ENCODE measurements at places on chromosomes 6 and 20.

DNA sequence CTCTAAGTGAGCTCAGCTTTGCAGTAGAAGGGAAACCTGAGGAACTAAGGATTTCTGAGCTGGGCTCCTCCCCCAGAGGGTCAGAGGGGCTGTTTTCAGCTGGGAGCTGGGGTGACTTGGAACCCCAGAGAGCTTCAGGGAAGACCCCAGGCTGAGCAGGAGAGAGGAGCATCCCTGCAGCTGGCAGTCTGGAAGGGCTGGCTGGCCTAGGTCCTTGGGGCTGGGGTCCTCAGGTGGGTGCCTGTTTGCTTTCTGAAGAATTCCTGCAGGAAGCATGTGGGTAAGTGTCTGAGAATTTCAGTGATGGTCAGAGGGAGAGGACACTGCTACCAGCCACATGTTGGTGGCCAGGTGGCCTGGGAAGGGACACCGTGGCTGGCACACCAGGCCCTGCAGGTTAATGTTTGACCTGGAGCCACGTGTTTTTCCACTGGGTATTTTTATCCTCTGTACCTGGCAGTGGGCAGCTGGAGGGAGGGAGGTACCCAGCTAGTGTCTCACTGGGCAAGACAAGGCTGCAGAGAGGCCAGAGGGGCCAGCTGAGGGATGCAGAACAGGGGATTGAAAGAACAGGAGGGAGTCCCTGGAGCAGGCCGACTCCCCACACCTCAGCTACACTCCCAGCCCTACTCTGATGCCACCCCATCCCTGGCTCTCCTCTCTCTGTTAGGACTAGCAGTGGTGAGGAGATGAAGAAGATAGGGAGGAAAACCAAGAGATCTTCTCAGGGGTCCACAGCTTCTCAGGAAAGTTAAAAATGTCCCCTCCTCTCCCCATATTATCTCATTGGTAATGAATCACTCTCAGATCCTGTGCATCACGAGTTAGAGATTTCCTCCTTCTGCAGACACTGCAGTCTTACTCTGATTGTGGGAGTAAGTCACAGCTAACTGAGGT lies 143.6 kb downstream of the VEGFA start:
- DNase-seq: no peak

DNA sequence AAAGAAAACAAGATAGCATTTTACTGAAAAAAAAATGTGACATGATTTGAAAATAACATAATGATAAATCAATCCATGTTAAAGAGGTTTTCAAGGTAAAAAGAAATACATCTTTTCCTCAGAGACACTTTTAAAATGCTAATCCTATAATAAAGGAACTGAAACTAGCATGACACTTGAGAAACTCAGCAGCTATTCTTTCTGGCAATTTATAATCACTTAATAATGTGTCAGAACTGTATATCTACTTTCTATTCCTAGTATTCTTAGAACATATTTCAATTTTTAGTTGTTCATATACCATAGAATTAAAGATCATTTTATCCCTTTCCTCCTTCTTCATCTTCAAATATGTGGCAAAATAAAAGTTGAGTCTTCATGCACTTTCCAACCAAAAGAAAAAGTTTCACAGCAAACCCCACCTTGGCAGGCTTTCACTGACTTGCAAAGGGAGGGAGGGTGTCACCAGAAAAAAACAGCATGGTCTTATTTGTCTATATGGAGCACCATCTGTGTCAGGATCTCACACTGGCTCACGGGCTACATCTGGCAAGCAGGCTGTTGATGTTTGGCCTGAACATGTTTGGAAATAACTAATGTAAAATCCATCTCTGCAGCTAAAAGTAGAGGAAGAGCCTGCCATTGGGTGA lies 48.5 kb downstream of the FHL5 start:
- DNase-seq: no peak

GRCh38 chr20:62908971-62909791 lies 17.1 kb downstream of the DIDO1 start:
- DNase-seq: peak; percentile 39

DNA sequence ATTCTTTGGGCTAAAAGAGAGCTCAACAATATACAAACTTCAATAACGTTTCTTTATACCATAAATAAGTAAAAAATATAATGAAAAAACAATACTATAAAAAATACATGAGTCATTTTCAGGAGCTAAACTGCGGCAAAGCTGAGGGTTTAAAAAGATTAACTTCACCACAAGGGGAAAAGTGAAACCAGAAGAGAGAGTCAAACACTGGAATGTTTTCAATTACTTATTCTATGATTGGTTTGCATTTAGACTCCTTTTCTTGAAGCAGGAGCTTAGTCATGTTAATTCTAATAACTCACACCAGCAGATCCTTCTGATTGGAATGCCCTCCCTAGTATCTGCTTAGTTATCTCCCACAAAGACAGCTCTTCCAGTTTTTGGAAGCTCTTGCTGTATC lies 627.3 kb downstream of the UTRN start:
- no peak for DNase-seq

DNA sequence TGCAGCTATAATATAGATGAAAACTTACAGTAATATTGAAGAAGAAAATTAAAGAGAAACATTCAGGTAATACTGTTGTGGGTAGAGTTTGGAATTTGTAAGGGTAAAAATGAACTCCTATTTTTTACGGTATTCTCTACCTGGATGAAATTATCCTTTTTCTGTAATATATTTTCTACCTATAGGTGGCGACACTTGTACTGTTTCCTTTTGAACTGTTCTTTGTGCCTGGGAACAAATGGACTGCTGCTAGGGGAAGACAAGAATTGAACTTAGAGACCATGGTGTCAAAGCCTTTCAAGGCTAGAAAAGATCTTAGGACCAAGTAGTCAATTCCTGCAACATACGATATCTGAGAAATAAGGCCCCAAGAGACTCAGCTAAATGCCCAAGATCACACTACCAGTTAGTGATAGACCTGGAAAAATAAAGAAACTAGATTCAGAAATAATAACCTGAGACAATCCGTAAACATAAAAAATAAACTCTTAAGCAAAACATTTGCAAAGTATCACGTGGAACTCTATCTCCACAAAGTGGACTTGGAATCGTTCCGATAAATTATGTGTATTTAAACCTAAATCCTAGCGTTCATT lies 383.8 kb downstream of the TFAP2A start:
- no peak for DNase-seq

DNA sequence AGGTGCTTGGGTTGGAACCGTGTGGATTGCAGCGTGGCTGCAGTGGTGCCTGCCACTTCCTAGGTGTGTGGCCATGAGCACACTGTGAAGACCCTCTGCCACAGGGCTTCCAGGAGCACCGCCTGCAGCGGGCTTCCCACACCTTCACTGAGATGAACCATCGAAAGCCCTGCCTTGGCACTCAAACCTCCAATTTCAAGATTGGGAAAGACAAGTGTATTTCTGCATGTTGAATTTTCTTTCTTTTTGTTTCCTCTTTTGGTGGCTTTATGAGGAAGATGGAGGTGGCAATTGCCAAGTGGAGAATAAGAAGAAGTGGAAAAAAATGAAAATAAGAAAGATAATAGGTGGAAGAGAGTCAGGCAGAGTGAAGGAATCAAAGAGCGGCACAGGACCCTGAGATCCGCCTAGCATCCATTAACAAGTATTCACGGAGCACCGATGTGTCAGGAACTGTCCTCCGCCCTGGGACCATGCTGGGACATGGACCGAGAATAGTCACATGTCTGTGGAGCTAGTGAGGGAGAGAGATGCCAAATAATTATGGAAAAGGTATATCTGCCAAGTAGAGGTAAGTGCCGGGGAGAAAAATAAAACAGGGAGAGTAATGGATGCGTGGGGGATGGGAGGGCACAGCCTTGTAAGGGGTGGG lies 159.9 kb downstream of the BCAS1 start:
- no peak for DNase-seq

DNA sequence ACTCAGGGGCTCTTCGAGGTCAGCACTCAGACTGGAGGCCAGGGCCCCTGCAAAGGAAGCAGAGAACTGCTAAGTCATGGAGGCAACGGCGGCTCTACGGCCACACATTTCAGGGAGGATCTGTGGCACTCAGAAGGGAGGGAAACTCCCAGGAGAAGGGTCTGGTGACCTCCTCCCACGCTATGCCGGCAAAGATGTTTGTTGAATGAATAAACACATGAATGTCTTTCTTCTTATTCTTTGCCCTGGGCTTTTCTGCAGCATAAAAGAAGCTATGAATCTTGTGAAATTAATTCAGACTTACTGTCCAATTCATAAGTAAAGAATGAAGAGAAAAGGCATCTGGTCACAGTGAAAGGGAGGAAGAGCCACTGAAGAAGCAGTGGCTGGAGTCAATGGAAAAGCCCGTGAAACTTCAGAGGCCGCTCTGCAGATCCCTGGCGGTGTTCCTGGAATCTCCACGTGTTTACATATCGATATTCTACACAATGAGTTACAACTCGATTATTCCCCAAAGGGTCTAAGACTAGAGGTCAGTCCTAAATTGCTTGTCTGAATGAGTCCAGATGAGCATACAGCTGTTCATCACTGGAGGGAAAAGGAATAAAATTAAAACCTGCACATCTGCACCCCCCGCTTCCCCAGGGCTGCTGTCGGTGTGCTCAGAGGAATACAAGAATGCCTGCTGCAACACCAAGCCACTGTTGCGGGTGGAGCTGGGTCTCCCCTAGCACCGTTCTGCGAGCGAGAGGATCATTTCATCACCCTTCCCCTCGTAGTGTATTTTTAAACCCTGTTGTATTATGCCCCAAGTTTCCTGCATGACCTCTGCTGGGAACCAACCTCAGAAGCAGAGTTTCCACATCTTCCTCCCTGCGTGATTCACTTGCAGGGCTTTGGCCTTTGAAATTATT lies 25.6 kb downstream of the INSM1 start:
- DNase-seq: no peak

DNA sequence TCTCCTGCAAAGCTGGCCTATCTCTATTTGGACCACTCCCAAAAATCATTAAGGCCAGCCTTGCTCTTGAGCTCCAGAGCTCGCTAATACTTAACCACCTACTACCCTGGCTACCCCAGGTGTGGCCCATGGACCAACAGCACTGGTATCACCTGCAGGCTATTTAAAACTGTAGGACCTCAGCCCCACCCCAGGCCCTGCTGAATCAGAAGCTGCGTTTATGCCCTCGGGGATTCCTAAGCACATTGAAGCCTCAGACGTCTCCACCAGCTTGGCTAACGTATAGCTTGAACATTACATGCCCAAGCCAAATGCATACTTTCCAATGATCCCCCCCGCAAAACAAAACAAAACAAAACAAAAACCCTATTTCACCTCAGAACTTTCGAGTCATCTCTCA lies 19.7 kb upstream of the SPAG4 start:
- no peak for DNase-seq

- DNase-seq: no peak
Measured at GRCh38 chr6:88804701-88805100, 158.7 kb downstream of the RNGTT start.

DNA sequence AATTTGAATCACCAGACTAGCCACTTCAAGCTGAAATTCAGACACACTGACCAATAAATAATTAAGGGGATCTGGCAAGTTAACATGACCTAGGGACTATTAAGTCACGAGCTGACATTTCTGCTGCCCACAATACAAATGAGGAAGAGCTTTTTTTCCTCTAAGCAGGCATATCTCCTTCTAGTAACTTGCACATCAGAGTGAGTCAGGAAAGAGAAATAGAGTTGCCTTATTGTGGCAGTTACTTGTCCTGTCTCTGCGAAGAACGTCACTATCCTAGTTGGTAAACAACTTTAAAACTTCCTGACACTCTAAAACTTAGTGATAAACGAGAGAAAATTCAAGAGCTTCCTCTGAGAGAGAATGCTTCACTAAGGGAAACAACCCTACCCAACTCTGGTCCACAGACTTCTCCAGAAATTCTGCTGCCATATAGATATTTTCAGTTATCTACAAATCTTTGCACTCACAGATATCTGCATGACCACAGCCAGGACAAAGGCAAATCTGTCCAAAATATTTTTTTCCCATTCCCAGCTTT lies 4.2 kb downstream of the PLA2G7 start:
- no peak for DNase-seq

DNA sequence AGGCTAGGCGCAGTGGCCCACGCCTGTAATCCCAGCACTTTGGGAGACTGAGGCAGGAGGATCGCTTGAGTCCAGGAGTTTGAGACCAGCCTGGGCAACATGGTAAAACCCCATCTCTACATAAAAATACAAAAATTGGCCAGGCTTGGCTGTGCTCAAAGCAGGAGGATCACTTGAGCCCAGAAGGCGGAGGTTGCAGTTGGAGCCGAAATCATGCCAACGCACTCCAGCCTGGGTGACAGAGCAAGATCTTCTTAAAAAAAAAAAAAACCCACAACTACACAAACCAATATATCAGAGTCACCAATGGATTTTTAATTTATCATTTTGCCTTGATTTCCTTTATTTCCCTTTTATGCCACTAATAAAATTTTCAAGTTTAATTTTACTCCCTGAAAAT lies 9.3 kb downstream of the MAP3K5 start:
- DNase-seq: no peak

- no peak for DNase-seq
Measured at GRCh38 chr6:42046464-42047212, 3.7 kb upstream of the TAF8 start.

DNA sequence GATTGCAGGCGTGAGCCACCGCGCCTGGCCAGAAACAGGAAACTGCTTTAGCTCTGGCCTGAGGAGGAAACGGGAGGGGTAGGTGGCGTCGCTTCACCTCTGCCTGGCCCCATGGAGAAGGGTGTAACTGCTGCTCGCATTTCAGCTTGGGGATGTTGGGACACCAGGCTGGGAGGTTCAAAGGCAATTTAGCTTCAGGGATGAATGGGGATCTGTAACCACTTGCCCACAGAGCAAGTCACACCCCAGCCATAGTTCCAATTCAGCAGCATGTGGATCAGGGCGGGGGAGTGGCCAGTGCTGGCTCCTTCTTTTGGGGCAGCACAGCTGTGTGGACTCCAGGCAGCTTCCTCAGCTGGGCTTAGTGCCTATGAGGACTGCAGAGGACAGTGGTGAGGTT lies 34.8 kb upstream of the NUP153 start:
- DNase-seq: no peak

DNA sequence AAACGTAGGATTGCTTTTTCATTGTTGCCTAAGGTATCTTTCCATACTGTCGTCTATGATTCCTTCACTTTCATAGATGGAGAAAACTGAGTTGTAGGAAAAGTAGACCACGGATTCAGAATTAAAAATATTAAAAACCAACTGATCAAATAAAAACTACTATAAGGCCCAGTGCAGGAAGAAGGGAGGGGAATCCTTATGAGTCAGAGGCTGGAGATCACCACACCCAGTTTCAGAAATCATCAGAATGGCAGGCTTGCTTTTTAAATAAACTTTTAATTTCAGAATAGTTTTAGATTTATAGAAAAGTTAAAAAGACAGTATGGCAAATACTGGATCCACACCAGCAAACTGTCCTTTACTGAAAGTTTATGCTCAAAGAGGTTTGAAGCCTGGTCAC lies 32.0 kb upstream of the POPDC3 start:
- DNase-seq: no peak

DNA sequence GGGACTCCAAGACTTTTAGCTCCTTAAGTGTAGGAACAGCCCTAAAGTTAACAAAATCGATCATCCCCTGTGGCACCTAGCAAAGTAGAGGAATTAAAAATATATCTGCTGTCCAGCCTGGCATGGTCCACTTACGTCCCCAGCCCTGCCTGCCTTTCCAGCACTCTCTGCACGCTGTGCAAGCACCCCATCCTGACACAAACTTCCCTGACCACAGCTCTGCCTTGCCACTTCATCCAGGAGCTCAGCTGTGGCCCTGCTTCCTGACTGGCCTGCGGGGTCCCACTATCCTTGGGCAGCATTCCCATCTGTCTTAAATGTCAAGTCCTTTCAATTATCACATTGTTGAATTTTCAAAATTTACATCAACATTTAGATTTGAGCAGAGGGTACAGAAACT lies 39.0 kb downstream of the BLOC1S5 start:
- no peak for DNase-seq
